Dermis blood vessel endothelial cell (primary cell): ENCODE measurements at places on chromosomes 11 and 22.

DNA sequence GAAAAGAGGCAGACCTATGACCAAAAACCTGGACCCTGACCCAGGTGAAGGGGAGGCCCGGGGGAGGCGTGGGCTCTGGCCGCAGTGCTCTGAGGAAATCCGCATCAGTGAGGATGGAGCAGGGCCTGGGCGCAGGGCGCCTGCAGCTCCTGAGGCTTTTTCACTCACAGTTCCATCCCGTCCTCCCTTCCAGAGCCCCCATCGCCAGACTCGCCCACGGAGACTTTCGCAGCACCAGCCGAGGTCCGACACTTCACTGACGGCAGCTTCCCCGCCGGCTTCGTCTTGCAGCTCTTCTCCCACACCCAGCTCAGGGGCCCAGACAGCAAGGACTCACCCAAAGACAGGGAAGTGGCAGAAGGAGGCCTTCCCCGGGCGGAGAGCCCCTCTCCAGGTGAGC is 5.4 kb downstream of the SPINDOC start:
- DNase-seq = no peak

DNA sequence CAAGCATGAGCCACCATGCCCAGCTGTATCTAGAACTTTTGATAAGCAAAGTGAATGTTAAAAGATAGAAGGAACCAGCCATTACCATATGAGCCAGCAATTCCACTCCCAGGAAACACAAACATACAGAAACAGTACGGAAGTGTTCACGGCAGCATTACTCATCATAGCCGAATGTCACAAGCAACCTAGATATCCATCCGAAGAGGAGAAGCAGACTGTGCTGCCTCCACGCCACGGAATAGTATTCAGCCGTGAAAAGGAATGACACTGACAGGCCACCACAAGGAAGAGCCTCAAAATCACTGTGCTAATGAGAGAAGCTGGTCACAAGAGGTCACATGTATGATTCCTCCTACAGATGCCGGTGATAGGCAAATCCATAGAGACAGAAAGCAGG is 17.6 kb upstream of the MGAT3 start:
- DNase-seq = no peak

DNA sequence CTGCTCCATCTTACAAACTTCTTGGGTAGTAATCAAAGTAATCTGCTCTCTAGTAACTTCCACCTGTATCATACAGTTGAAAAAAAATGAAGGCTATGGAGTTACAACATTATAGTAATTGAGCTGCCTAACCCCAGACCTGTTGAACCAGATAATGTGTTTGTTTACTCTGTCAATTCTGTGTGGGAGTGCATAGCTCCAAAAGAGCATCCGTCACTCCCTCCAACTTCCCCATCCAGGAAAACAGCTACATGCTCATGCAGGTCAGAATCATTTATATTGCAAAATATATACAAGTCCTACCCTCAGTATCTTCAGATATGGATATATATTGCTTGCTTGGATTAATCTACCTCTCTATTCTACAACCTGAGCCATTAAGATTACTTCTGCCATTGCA is 244.0 kb upstream of the ANO5 start:
- no peak for DNase-seq

GRCh38 chr11:111631666-111632039 is 29.4 kb downstream of the SIK2 start:
- DNase-seq = peak; percentile 53

- DNase-seq = no peak
Observed at GRCh38 chr11:3157381-3158130, 7.6 kb downstream of the OSBPL5 start.

GRCh38 chr22:30251711-30252110 is 5.2 kb upstream of the LIF start:
- no peak for DNase-seq

GRCh38 chr11:44862558-44863101 is 88.1 kb downstream of the TP53I11 start:
- no peak for DNase-seq
